ENCODE measurements at places on chromosomes 1 and 21. TPM values are rescaled to one million over a fixed set of nuclear protein-coding genes. Genes with fewer than 3 reads are reported as not detected.

- peaks cover 21% of the 10 kb centered on the region for H3K4me1 ChIP-seq
- H3K36me3 ChIP-seq, result no peaks in the 10 kb centered on the region
- H3K27me3 ChIP-seq, result no peaks in the 10 kb centered on the region
Measured at GRCh38 chr21:37463083-37463801, 96.7 kb downstream of the DYRK1A start.

Gene APOBEC4
- total RNA-seq, result not detected

DNA sequence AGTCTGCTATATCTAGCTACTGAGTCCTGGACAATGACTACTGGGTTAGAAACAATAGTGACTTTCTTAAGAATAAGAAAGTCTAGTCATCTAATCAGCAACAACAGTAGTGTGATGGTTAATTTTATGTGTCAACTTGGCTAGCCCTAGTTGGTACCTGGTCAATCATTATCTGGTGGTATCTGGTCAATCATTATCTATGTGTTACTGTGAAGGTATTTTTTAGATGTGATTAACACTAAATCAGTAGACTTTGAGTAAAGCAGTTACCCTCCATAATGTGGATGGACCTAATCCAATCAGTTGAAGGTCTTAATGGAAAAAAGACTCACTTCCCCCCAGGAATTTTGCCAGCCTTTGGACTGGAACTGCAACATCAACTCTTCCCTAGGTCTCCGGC lies 312.6 kb downstream of the SIPA1L2 start:
- H3K4me3 ChIP-seq, result no peak overlapping the region
- peaks cover 12% of the 10 kb centered on the region for H3K4me1 ChIP-seq
- H3K27ac ChIP-seq, result no peak overlapping the region
- H3K36me3 ChIP-seq, result no peaks in the 10 kb centered on the region

Gene LRRC39
- 0.84 TPM for total RNA-seq

GRCh38 chr21:33283203-33283602 lies 17.0 kb downstream of the IL10RB start:
- H3K4me3 ChIP-seq, result no peak overlapping the region
- no peak overlapping the region for H3K27ac ChIP-seq
- DNase-seq, result no peak

DNA sequence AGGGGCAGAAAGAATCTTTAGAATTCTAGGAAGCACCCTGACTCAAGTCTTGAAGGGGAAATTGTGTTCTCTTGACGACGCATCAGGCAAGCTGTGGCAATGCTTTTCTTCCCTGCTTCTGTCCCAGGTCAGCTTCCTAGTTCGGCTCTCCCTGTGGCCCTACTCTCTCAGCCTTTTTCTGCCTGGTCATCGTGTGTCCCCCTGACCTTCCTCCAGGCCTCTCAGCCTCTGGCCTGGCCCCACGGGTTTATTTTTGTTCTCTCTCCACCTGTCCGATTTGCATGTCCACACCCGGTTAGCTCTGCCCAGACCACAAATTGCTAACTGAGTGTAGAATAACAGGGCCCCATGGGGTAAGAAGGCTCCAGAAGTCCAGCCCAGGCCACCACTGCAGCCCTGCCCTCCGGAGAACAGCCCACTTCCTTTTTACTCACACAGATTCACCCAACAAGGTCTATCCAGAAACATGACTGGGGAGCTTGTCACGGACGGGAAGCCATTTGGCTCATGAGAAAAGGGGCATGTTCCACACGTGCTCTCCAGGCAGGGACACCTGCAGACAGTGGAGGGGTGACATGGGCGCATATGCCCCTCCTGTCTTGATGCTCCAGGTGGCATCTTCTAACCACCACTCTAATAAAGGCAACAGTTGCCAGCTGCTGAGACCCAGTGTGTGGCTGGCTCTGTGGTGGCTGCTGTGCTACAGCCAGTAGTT lies 9.8 kb downstream of the KCNN3 start:
- 0 out of 2 replicates have a peak, but pooled peaks cover 8% of the 10 kb centered on the region for H3K4me1 ChIP-seq
- no peak overlapping the region for H3K27ac ChIP-seq
- H3K36me3 ChIP-seq, result no peaks in the 10 kb centered on the region
- H3K27me3 ChIP-seq, result no peaks in the 10 kb centered on the region

Gene NID1
- 11.1 TPM for total RNA-seq

- no peaks in the 10 kb centered on the region for H3K27me3 ChIP-seq
- peaks cover 22% of the 10 kb centered on the region for H3K4me1 ChIP-seq
- H3K4me3 ChIP-seq, result no peak overlapping the region
- DNase-seq, result peak; percentile 67
Measured at GRCh38 chr1:223747838-223748335, 35.5 kb downstream of the CAPN2 start.

DNA sequence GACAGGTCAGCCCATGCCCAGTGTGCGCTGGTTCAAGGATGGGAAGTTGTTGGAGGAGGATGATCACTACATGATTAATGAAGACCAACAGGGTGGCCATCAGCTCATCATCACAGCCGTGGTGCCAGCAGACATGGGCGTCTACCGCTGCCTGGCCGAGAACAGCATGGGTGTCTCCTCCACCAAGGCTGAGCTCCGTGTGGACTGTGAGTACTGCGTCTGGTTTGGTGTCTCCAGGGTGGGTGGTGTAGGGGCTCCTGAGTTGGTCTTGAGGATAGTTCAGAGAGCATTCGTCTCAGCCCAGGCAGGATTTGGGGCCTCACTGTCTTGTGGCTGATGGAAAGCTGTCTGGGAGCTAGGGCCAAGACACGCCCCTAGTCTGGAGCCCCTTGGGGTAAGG lies 83.2 kb downstream of the TRIM11 start:
- no peak overlapping the region for H3K27ac ChIP-seq
- DNase-seq, result no peak
- H3K36me3 ChIP-seq, result peaks cover 2% of the 10 kb centered on the region
- no peaks in the 10 kb centered on the region for H3K4me1 ChIP-seq
- H3K4me3 ChIP-seq, result no peak overlapping the region

Gene NR5A2
- total RNA-seq, result 0.36 TPM

DNA sequence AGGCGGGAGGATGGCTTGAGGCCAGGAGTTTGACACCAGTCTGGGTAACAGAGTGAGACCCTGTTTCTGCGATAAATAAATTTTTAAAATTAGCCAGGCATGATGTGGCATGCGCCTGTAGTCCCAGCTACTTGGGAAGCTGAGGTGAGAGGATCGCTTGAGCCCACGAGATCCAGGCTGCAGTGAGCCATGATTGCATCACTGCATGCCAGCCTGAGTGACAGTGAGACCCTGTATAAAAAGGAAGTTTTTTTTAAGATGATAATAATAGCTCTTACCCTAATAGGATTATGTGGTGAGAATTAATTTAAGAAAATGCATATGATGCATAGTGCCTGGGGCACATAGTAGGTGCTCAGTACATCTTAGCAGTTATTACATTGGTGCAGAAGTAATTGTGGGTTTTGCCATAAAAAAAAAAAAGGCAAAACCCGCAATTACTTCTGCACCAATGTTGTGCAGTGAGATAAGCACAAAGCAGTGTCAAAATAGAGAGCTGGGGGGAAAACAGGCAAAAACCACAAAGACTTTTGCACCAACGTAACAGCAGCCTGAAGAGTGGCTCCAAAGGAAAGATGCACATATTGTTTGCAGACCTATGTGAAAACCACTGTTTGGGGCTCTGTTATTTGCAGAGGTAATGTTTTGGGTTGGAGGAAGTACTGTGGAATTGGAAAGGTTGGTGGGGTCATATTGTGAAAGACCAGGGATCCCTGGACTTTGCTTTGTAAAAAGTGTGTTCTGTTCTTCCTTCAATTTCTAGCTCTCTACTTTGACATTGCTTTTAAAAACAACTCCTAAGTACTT lies 72.4 kb downstream of the PLXNA2 start:
- H3K36me3 ChIP-seq, result no peaks in the 10 kb centered on the region
- H3K4me1 ChIP-seq, result 0 out of 2 replicates have a peak, but pooled peaks cover 7% of the 10 kb centered on the region
- no peak for DNase-seq
- no peaks in the 10 kb centered on the region for H3K27me3 ChIP-seq

GRCh38 chr1:246181241-246181640 lies 325.8 kb downstream of the SMYD3 start:
- no peak overlapping the region for H3K4me3 ChIP-seq
- H3K27me3 ChIP-seq, result no peaks in the 10 kb centered on the region
- no peak overlapping the region for H3K27ac ChIP-seq
- no peak for DNase-seq

DNA sequence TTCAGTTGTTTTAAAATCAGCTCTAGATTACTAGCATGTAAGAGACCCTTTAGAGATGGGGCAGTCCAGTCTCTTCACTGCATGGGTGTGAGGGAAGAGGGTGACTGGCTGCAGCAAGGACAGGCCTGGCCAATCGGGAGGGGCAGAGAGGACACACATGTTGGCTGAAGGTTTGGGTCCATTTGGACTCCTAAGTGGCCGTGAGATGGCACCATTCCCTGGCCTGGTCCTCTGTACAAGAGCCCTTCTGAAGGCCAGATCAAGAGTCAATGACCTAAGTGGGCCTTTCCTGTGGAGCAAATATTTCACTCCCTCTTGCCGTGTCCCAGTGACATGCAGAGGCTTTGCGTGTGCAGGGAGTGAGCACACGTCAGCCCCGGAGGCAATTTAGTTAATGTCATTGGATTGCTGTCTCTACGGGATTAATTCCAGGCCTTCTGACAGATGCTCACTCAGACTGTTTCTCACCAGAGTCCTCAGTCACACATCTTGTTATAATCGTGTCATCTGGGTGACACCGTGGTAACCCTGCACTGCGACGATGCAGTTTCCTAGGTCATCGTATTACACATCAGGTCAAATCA lies 613.0 kb downstream of the NPHP4 start:
- no peaks in the 10 kb centered on the region for H3K27me3 ChIP-seq
- no peak for DNase-seq
- no peaks in the 10 kb centered on the region for H3K36me3 ChIP-seq
- no peak overlapping the region for H3K27ac ChIP-seq

Gene MARK1
- total RNA-seq, result 0.40 TPM

Gene OR2M3
- total RNA-seq, result not detected

DNA sequence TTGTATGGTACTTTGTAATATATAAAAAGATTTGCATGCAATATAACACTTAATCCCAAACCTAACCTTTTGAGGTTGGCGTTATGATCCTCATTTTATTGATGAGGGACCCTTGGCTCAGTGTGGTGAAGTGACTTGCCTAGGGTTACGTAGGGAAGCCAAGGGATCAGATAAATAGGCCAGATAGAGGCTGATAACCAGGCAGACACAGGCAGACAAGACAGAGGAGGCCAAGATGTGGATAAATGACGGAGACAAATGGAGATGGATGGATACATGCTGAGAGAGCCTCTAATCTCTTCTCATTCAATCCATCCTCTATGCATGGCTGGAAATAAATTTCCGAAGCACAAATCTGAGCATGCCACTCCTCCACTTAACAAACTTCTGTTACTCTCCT lies 136.9 kb upstream of the SPATA6 start:
- DNase-seq, result no peak
- no peak overlapping the region for H3K4me3 ChIP-seq
- no peaks in the 10 kb centered on the region for H3K36me3 ChIP-seq
- H3K4me1 ChIP-seq, result no peaks in the 10 kb centered on the region
- no peak overlapping the region for H3K27ac ChIP-seq
- H3K27me3 ChIP-seq, result peaks cover 88% of the 10 kb centered on the region

DNA sequence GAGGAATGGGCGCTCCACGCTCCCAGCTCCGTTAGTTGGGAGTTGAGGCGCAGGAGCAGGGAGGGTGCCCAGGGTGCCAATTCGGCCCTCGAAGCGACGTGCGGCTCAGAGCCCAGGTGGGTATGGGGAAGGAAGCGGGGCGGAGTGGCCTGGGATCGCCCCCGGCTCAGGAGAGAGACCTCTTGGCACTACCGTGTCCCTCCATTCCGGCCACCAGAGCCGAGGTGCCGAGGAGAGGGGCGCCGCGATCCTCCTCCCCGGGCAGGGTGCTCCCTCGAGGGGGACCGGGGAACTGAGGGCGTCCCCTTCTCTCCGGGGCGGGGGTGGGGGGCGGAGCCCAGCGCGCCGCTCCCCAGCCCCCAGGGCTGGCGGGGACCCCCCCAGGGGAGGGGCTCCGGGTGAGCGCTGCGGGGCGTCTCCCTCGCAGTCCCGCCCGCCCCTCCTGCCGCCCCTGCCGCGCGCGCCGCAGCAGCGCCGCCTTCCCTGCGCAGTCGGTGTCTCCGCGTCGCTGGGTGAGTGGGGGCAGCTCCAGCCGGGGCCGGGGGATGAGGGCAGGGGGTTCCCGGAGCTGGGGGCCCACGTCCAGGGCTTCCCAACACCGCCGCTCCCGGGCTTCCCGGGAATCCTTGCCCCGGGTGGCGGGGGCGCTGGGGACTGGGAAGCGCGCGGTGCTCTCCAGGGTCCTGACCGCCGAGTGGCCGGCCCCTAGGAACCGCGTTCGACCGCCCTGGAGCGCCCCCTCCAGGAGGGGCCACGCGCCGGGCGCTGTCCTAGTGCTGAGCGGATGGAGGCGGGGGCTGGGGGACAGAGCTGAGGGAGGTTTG lies at the start of gene HPCA:
Gene HPCA (plus strand): TSS at position 488 of the 824 bp plus-strand sequence. CDS start 2,408 bp downstream, outside the sequence.
- peak; percentile 51 for DNase-seq
- no peaks in the 10 kb centered on the region for H3K4me1 ChIP-seq
- no peaks in the 10 kb centered on the region for H3K27me3 ChIP-seq
- no peak within 1 kb of the TSS for H3K27ac ChIP-seq
- H3K36me3 ChIP-seq, result no peaks in the 10 kb centered on the region

GRCh38 chr1:211511947-211512346 lies 20.0 kb upstream of the RD3 start:
- no peak overlapping the region for H3K27ac ChIP-seq
- H3K4me3 ChIP-seq, result no peak overlapping the region
- H3K36me3 ChIP-seq, result no peaks in the 10 kb centered on the region
- no peaks in the 10 kb centered on the region for H3K27me3 ChIP-seq

Gene CLCA4
- total RNA-seq, result not detected

DNA sequence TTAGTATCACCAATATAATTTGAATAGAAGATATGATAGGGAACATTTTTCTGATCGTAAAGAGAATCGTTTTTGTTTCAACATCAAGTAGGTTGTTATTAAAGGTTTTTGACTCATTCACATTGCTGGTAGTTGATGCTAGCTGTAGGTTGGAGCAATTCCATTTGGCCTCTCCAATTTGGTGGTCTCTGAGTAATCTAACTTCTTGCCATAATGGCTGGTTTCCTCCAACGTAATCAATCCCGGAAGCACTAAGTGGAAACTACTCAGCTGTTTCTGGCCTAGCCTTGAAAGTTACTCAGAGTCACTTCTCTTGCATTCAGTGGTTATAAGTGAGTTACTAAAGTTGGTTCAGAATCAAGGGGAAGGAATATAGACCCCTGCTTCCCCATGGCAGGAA lies 26.0 kb downstream of the RCOR3 start:
- DNase-seq, result no peak
- H3K27me3 ChIP-seq, result no peaks in the 10 kb centered on the region
- peaks cover 28% of the 10 kb centered on the region for H3K36me3 ChIP-seq
- H3K4me3 ChIP-seq, result no peak overlapping the region
- peaks cover 6% of the 10 kb centered on the region for H3K4me1 ChIP-seq
- no peak overlapping the region for H3K27ac ChIP-seq

DNA sequence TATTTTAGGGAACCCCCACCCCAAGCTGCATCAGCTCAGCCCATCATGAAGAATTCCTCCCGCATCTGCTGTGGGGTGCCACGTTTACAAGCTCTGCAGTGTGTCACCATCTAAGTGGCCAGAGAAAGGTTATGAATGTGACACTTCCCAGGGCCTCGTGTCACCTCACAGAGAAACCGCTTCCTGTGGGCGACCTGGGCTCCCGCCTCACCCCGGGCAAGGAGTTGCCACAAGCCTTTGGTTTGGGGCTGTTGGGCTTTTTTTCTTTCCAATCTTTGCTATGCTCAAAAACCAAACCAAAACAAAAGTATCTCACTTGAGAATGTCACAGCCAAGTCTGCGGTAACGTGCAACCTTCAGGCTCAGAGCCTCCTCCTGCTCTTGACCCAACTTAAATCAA lies 82.1 kb upstream of the ARHGEF16 start:
- no peaks in the 10 kb centered on the region for H3K36me3 ChIP-seq
- no peaks in the 10 kb centered on the region for H3K4me1 ChIP-seq
- H3K27me3 ChIP-seq, result peaks cover 91% of the 10 kb centered on the region

Gene KCNJ15
- total RNA-seq, result not detected

GRCh38 chr21:38479641-38480525 lies 18.4 kb downstream of the ERG start:
- no peak overlapping the region for H3K4me3 ChIP-seq
- no peaks in the 10 kb centered on the region for H3K27me3 ChIP-seq
- H3K36me3 ChIP-seq, result no peaks in the 10 kb centered on the region
- H3K27ac ChIP-seq, result no peak overlapping the region
